ENCODE measurements at places on chromosomes 2 and 18.

DNA sequence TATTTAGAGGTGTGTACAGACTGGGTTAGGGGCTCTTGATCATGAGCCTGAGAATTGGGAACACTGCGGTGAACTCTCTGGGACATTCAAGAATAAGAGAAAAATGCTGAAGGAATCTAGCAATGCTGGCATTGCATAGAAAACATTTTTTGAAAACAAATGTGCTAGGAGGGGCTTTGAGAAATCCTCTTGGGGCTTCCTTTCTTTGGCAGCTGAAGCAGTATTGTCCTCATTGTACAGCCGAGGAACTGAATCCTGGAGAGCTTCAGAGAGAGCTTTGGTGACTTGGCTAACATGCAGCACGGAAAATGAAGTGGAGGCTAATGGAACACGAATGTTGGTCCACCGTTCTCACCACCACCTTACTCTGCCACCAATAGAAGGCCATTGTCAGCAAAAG lies 107.3 kb upstream of the EFEMP1 start:
- no peak for DNase-seq

DNA sequence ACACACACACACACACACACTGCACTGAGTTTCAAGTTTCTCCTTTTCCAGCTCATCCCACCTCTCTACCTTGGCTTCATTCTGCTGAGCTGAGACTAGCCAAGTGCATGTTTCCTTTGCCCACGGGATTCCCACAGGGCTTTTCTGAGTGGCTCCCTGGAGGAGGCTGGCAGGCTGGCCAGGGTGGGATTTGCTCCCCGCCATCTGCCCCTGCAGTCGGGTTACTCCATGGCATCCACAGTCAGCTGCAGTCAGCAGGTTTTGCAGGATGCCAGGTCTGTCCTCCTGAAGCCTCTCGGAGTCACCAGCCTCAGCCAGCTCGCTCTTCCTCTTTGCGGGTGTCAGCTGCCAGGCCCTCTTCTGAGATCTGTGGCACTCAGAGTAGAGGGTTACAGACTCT lies 783.7 kb upstream of the SOX11 start:
- DNase-seq: no peak

- DNase-seq: peak; percentile 17
Observed at GRCh38 chr2:62884514-62884913, 166.1 kb upstream of the OTX1 start.

- no peak for DNase-seq
Observed at GRCh38 chr2:84491741-84492140, 24.6 kb upstream of the DNAH6 start.

DNA sequence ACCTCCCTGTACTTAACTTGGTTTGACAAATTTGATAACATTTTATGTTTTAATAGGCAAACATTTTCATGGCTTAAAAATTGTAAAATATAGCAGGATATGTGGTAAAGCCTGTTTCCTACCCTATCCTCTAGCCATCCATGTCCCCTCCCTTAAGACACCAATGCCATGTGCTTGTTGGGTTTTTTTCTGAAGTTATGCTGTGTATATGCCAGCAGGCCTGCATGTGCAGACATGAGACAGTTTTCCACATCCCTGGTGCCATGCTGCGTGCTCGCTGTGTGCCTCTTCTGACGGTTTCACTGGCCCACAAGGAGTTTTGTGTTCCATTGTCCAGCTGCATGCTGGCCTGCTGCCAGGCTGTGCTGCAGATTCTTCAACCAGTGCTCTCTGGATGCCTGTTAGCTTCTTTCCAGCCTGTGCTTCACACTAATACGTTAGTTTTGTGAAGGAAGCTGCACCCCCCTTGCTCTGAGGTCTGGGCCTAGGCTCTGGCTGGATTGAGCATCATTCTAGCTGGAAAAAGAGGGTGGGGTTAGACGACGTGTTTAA lies 16.9 kb downstream of the INPP4A start:
- DNase-seq: peak; percentile 31

DNA sequence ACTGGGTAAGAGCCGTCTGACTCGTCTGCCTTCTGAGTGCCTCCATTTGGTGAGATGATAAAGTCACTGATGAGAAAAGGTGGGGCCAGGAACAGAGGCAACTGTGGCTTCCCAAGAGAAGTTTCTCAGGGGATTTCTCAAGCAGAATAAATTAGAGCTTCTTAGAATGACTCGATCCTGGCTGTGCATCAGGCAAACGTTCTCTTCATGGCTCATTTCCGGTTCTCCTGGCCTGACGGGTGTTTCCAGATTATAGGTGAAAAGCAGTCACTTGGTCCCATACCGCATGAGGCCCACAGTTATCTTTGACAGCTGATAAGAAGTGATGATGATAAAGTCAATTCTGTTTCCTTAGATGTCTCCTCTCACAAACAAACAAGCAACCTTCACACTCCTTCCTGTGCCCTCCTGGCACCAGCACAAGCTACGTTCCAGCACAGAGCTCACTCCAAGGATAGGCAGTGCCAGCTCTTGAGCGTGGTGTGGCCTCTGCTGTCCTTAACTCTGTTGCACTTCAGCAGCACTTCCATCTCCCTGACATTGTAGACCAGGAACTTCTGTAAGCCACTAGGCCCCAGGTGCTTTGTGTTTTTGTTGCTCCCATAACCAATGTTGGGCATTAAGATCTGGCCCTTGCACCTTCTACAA lies 37.8 kb upstream of the KCNF1 start:
- no peak for DNase-seq

- DNase-seq: no peak
Observed at GRCh38 chr18:74292541-74292858, 737 bp upstream of the CYB5A start.

DNA sequence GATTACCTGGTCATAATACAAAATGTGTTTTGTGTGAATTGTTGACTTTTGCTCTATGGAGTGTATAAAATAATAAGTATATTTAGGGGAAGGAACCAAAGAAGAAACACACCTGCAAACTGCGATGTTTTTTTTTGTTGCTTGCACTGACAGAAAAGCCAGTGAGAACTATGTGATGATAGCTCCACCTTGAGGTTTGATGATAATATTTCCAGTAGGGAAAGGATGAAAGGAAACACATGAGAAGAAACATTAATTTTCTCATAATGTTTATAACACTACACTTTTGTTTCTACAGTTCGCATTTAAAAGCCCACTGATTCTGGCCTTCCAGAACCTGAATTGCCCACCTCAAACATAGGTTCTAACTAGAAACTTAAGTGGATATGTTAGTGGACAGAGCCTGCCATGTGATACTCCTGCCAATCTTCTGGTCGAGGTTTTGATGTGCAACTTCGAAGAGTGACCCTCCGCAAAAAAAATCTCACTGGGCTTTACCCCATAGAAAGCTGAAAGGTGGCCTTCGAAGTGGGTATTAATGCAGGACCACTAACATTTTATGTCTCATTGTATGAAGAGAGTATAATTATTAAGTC lies 476.4 kb upstream of the SPHKAP start:
- peak; percentile 34 for DNase-seq

DNA sequence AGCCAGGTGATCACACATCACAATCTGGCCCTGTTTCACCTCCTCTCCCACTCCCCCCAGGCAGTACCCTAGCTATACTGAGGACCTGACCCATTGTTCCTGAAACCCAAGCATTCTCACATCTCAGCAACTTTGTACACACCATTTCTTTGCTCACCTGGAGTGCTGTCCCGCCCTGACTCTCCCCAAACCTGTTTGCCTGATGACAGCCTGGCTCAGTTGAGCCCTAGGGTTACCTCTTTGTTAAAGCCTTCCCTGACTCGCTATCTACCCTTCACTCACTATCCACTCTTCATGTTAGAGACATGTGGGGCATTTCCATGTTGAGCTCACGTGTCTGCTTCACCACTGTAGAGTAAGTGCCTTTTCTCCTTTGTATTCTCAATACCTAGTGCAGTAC lies 49.1 kb downstream of the GREB1L start:
- DNase-seq: no peak

- DNase-seq: no peak
Observed at GRCh38 chr2:211846714-211847113, 691.9 kb downstream of the ERBB4 start.

DNA sequence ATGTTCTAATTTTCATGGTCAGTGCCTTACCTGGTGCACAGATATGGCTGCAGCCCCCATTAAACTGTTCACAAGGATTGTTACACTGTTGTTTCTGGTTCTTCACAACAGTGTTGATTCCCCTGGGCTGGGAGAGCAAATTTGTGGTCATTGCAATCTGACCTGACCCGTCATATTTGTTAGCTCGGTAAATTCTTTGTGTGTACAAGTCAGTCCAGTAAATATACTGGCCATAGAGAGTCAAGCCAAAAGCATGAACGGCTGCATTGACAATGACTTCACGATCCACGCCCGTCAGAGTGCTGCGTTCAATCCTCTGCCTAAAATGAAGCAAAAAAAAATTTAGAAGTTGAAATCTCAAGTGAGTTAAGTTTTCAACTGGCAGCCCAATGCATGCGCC lies 134.6 kb downstream of the DHRS9 start:
- no peak for DNase-seq

DNA sequence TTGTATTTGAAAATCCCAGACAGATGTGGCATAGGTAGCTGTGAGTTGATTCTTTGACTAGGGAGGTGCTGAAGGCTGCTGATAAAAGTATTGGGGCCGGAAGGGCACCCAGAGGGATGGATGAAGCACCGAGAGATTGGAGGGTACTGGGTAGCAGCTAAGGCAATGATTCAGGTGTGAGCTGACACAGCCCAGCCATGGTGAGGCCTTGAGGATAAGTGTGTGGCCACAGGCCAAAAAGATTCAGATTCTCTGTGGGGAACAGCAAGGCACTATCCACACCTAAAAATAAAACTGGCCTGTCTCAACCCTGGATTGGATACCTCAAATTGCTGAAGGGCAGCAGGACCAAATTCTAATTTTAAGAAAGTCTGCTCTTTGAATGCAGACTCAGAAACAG lies 35.2 kb downstream of the RDH14 start:
- no peak for DNase-seq

- no peak for DNase-seq
Observed at GRCh38 chr2:10340593-10340975, 37.9 kb downstream of the HPCAL1 start.

DNA sequence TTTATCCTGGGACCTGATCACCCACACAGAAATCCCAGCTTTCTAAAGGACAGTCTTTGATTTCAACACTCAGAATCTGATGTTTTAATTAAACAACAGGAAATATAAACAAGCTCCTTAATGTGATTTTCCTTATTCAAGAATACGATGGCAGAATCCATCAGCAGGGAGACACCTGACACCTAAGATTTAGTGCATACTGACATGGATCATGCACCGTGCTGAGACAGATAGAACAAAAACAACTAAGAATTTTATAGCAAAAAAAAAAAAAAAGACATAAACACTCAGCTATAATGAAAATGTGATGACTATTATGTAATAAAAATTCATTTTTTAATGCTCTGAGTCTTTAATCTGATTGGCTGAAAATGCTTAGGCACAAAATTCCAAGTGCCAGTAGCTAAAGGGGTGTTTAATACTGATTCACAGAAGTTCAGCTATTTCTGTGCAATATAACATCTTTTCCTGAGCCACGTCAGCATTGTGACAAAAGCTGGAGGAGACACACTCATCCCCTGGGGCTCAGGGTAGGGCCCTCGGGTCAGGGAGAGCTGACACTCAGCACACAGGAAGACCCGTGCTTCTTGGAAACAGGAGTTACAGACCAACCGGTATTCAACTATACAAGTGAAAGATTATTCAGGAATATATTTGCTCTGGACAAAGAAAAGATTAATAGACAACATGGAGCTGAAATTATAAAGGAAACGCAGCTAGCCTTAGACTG lies 247.4 kb downstream of the FBXO15 start:
- no peak for DNase-seq
